ENCODE measurements at places on chromosomes 7 and 10.

GRCh38 chr7:81776161-81776560 lies 6.3 kb upstream of the HGF start:
- H3K27me3 ChIP-seq: no peaks in the 10 kb centered on the region
- H3K27ac ChIP-seq: no peak overlapping the region
- no peaks in the 10 kb centered on the region for H3K4me1 ChIP-seq

DNA sequence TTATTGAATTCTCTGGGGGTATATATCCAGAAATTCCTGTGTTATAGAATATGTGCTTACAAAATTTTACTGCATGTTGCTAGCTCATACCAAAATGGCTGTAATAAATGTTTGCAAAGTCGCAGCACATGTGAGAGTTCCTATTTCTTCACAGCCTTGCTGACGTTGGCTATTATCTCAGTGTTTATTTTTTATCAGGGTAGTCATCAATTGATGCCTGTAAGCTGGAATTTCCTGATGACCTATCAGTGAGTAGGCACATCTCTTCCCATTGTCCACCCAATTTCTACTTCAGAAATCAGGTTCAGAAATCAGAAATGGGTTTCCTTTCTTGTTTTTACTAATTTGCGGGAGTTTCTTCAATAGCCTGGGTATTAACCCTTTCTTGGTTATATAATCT lies 268.1 kb upstream of the FZD8 start:
- no peaks in the 10 kb centered on the region for H3K36me3 ChIP-seq
- DNase-seq: no peak
- no peak overlapping the region for H3K27ac ChIP-seq
- no peak overlapping the region for H3K4me3 ChIP-seq

GRCh38 chr7:90994601-90995000 lies 269.6 kb upstream of the FZD1 start:
- no peak overlapping the region for H3K27ac ChIP-seq
- H3K4me1 ChIP-seq: no peaks in the 10 kb centered on the region
- no peaks in the 10 kb centered on the region for H3K36me3 ChIP-seq
- no peaks in the 10 kb centered on the region for H3K27me3 ChIP-seq

DNA sequence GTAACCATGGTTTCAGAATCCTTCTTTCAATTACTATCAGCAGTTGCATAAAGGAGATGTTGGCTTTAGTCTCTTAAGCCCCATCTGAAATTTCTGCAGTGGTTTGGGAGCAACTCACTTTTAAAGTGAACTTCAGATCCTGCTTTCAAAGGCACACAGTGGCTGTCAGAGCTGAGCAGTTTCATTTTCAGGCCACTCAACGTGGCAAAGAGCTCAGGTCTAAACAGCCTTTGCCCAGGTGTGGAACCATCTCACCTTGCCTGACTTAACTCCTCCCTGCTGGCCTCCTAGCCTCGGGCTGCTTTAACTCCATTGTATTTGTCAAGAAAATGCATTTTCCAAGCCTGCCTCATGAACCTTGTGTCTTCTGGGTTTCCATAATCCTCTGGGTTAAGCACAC lies 197.5 kb upstream of the KMT2E start:
- no peak overlapping the region for H3K4me3 ChIP-seq
- no peaks in the 10 kb centered on the region for H3K36me3 ChIP-seq
- H3K4me1 ChIP-seq: no peaks in the 10 kb centered on the region
- peaks cover 4% of the 10 kb centered on the region for H3K27me3 ChIP-seq
- H3K27ac ChIP-seq: no peak overlapping the region

- no peak overlapping the region for H3K27ac ChIP-seq
- DNase-seq: no peak
- no peak overlapping the region for H3K4me3 ChIP-seq
- H3K4me1 ChIP-seq: no peaks in the 10 kb centered on the region
- no peaks in the 10 kb centered on the region for H3K27me3 ChIP-seq
Observed at GRCh38 chr10:112678987-112679386, 232.0 kb downstream of the VTI1A start.

Measured in T-helper 2 cell treated with Interferon-gamma antibody and Interleukin-4, amounts not matched to agents 5 μg/mL and 100 μg/mL, for 36 hours (primary cell).